Right forelimb (tissue), 1 donor: ENCODE measurements at places on chromosomes 12 and 14.

DNA sequence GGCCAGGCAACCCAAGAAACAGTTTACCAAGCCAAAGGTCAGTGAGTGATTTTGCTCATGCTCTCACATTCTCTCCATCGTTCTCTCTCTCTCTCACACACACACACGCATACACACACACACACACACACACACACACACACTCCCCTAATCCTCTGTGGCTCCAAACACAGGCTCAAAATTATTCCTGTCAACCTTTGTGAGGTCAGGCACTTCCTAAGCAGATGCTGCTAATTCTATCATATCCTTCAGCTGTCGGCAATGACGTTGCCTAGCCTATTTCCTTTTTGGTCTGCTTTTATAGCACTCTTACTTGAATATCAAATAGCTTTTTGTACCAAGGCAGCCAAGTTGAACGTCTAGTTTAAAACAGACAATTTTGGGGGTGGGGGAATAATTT lies 98.9 kb upstream of the EGLN3 start:
- peak; percentile 51 for DNase-seq

GRCh38 chr14:38256533-38256840 lies 594 bp upstream of the CLEC14A start:
- no peak for DNase-seq

DNA sequence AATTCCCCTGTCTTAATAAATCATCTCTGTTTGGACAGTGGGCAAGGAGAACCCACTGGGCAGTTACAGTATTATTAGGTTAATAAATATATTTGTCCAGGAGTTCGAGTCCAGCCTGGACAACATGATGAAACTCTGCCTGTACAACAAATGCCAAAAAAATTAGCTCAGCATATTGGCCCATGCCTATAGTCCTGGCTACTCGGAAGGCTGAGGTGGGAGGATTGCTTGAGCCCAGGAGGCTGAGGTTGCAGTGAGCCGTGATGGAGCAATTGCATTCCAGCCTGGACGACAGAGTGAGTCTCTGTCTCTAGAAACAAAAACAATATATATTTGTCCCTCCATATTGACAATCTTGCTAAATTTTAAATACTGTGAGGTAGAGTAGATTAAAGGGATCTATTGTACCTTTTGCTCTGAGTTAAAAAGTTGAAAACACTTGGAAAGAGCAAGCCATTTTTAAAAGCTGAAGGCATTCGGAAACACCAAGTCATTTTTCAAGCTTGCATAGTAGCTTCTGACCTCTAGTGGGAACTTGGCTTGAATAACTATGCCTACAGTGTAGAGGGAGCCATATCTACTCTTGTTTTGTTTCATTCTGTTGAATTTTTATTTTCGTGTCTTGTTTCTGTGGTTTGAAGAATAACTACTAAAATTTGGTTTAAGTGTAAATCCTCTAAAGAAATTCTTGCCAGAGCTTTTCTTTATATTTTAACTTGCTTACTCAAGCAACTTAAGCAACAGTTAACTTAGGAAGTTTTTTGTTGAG lies 14.6 kb upstream of the EEA1 start:
- no peak for DNase-seq

DNA sequence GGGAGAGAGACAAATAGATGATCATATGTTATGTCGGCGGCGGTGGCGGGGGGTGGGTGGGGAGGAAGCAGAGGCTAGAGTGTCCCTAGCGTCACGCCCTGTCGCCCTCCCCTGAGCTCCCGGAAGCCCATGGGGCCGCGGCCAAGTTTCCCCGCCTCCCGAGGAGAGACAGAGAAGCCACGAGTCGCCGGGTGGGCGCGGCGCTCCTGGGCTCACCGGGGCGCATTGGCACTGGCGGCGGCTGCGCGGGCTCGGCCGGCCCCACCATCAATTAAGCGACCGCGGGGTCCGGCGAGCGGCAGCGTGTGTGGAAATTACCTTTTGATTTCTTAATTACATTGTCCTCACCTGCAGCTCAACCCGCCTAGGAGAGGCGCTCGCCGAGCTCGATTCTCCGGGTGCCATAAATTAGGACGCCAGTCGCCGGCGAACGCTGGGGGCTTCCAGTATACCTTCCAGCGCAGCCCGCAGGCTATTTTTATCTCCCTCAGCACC lies 119.9 kb upstream of the LHX5 start:
- no peak for DNase-seq

DNA sequence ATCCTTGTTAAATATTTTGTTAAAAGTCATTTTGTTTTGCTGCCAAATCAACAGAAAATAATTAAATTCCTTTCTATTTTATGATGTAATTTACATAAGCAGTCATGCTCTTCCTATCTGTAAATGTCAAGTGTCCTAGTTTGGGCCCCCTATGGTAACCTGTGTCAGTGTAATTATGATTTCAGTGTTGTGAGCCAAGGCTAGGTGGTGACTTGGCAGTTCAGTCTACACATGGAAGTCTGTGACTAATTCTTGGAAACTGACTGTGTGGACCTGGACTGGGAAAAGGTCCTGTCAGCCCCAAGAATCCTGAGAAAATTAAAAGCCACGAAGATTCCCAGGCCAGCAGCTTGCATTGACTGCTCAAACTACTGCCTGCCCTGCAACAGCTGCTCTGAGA lies 371.0 kb downstream of the FUT8 start:
- no peak for DNase-seq
